ENCODE measurements at places on chromosomes 6 and 20.

GRCh38 chr20:43028470-43028869 lies 161.2 kb downstream of the PTPRT start:
- DNase-seq: no peak

GRCh38 chr6:1817033-1817761 lies 207.5 kb downstream of the FOXC1 start:
- DNase-seq: no peak

DNA sequence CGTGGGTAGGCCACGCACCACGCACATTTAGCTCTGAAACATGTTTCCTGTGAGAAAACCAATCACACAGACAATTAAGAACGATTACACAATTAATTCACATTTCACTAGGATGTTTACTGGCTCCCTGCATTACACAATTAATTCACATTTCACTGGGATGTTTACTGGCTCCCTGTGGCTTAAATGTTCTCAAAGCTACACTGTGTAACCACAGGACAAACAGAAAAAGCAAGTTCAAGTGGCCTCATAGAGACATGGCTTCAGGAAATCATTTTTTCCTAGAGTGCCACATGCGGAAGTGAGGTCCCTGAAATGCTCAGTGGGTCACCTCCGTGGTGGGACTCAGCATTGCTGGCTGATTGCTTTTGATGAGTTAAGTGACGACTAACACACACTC lies 61.7 kb upstream of the XRN2 start:
- no peak for DNase-seq

DNA sequence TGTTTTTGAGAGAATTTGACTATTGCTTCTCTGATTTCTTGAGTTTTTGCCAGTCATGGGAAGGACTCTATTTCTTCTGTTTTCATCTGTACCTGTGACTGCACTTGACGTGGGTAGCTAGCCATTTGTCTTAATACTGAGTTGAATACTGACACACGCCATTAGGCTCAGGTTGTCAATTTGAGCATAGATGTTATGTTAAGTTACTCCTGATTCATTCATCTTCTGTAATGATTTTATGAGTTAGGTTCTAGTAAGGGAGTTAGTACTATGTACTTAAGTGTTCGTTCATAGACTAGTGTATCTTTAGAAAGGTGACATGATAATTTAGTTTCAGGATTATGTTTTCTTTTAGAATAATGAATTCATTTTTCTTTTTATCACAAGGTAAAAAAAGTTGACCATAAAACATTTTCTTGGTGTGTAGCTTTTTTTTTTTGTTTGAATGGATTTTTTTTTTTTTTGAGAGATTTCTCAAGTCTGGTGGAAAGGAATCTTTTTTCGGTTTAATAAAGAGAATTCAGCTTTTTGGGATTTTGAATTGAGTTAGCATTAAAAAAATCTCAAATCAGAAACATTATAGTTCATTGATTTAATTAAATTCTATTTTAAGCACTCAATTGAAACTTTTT lies 1.7 kb downstream of the AFDN start:
- no peak for DNase-seq

Measured in MG63 (cell line).